Activated CD8-positive, alpha-beta T cell treated with anti-CD3 and anti-CD28 coated beads for 36 hours (primary cell): ENCODE measurements at places on chromosomes 16 and 17. TPM values are rescaled to one million over a fixed set of nuclear protein-coding genes. Genes with fewer than 3 reads are reported as not detected.

DNA sequence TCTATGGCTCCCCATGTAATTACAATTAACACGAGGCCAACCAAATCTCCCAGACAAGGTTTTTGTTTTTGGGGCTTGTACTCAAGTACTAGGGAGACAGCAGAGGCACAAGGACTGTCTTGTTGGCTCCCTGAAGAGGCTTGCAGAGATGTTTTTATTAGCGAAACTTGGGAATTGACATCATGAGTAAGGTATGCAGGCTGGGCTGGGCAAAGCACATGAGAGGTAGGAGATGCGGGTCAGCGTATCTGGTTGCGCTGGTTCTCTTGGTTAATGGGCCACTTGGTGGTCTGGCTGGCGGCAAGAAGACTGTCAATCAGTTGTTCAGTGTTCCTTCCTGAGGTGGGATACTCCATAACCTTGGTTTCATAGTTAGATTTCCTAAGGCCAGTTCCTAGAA is 28.9 kb downstream of the LCMT1 start:
- no peak for DNase-seq

GRCh38 chr16:12771341-12771798 is 32.3 kb downstream of the CPPED1 start:
- DNase-seq = no peak

DNA sequence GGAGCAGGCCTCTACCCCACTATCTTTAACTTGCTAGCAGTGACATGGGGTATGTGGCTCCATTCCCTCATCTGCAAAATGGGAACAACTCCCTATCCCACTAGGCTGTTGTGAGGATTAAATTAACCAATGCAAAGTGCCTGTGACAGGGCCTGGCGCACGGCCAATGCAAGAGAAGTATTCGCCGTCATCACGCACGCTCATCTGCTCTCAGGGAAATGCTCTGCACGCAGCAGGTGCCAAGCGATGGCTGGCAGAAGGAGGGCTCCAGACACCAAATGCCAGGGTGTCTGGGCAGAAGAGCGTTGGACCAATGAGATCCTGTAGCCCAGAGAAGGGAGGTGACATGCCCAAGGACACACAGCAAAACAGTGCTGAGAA is 17.3 kb downstream of the FAM83G start:
- DNase-seq = no peak

GRCh38 chr16:69338557-69339288 is 641 bp downstream of the COG8 start:
- no peak for DNase-seq

GRCh38 chr16:4924593-4925292 is 12.2 kb downstream of the PPL start:
- DNase-seq = no peak

GRCh38 chr16:65884018-65884417 is 482.5 kb upstream of the CDH5 start:
- DNase-seq = no peak

- DNase-seq = no peak
These were observed 2293.6 kb downstream of the TP53TG3F start for GRCh38 chr16:35752773-35753558.

DNA sequence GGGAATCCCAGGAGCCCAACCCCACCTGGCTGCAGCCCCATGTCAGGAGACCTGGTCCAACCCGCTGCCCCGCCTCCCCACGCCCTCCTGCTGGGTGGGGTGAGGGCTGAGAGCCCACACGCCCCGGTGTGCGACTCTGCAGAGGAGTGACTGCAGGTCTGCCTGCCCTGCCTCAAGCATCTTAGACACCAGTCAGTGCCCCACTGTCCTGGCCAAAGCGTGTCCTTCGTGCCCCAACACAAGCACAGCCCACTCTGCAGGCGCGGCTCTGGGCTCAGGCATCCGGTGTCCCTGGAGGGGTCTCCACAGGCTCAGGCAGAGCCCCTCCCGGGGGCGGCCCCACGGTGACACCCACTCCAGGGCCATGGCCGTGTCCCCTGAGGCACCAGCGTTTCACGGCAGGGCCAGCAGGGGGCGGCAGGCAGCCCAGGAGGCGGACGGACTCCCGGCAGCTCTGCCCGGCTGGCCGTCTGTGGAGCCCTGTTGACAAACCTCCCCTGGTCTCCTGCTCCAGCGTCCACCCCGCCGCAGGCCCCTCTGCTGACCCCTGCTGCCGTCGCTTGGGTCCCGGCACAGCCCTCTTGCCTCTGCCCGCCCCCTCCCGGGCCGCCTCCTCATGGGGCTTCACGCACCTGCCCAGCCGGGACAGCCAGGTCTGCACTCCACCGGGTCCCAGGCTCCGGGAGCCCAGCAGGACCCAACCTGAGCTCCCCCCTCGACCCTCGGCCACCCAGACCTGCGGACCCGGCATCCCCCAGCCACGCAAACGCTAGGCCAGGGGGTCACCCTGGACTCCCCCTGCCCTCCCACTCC is 8.6 kb upstream of the UBE2I start:
- peak; percentile 83 for DNase-seq

DNA sequence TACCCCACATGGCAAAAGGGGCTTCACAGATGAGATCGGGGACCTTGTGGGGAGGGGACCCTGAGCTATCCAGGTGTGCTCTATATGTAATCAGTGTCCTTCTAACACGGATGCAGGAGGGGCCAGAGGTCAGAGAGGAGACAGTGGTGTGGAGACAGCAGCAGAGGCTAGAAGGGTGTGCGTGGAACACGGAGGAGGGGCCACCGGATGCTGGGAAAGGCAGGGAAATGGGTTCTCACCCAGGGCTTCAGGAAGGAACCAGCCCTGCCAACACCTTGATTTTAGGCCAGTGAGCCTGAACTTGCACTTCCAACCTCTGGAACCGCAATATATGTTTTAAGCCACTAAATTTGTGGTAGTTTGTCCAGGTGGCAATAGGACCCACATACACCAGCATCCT is 4.6 kb upstream of the SLC38A8 start:
- DNase-seq = no peak

- DNase-seq = no peak
These were observed 5.1 kb downstream of the ARMC5 start for GRCh38 chr16:31464348-31464769.

GRCh38 chr16:22659933-22660332 is 149.2 kb downstream of the NPIPB5 start:
- DNase-seq = no peak

DNA sequence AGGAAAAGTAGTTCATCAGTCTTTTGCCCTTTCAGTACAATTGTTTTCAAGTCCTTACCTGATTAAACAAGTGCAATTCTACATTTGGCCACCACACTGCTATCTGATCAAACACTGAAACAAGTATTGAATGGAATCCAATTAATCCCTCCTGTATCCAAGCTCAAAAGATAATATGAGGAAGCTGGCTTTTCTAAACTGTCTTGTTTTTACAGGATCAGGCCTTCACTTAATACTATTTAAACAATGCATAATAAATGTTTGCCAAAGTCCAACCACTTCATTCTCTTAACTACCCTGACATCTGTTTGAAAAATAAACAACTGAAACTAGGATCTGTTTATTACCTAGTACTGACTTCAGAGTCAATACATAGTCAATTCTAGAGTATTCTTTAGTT is 131.6 kb downstream of the MRTFB start:
- no peak for DNase-seq

DNA sequence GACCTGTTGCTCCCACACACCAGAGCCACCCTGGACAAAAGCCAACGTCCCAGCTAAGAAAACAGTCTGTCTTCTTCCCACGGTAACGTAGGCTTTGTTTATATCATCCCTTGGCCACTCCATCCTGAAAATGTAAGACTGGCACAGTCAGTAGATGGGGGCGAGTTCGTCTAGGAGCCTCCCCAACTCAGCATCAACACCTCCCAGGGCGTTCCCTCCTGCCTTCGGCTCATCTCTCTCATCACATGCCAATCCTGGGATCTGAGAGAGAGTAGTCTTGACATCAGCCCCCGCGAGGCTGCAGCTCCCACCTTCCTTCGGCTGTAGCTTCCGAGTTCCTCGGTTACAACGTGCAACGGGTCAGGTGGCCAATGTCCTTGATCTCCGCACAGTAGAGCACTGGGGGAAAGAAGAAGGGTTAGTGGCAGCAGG is 894 bp downstream of the RNF227 start:
- no peak for DNase-seq

- DNase-seq = no peak
These were observed 9.1 kb upstream of the COL1A1 start for GRCh38 chr17:50210240-50211225.

- DNase-seq = no peak
These were observed 117.9 kb upstream of the MYOCD start for GRCh38 chr17:12547831-12548230.

DNA sequence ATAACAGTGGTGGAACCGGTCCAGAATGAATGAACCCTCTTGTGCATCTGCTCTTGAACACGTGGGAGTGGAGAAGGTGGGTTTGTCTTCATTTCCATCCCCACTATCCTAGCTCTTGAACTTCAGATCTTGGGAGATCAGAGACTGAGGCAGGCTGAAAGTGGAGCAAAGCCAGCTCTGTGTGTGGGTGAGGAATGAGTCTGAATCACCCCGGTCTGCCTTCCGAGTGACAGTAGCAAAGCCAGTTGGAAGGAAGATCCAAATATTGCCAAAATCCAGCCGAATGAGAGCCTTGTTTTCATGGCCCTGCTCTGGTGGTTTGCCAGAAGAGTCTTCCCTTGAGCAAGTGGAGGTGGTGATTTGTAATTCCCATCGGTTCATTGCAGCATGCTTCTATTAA is 29.0 kb upstream of the ASIC2 start:
- DNase-seq = no peak

DNA sequence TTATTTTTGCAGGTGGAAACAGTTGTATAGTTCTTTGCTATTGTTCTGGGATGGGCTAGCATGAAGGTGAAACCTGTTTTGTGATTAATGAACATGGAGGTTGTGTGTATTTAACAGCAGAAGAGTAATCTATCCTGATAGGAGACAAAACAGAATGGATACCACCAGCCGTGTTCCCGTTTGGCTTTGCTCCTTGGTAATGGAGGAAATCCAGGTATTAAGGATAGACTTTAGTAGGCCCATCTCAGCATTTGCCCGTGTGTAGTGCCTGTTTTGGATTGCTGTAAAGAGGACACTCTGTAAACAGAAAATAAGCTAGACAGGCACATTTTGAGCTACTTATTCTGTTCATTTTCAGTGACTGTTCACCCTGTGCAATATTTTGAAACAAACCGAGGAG is 215.1 kb downstream of the RBFOX1 start:
- no peak for DNase-seq

- no peak for DNase-seq
These were observed 199.9 kb downstream of the MAF start for GRCh38 chr16:79400462-79401149.

GRCh38 chr17:79810130-79811010 is 13.5 kb upstream of the CBX8 start:
- DNase-seq = peak; percentile 88

DNA sequence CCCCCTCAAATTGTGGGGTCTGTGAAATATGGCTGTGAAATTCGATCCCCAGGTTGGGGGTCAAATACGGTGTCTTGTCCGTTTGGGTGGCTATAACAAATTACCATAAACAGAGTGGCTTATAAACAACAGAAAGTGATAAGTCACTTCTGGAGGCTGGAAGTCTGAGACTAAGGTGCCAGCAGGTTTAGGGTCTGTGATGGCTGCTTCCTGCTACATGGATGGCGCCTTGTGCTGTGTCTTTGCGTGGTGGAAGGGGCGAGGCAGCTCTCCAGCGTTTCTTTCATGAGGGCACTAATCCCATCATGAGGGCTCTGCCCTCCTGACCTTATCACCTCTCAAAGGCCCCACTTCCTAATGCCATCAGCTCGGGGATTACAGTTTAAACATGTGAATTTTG is 120.0 kb downstream of the IRF8 start:
- DNase-seq = no peak

DNA sequence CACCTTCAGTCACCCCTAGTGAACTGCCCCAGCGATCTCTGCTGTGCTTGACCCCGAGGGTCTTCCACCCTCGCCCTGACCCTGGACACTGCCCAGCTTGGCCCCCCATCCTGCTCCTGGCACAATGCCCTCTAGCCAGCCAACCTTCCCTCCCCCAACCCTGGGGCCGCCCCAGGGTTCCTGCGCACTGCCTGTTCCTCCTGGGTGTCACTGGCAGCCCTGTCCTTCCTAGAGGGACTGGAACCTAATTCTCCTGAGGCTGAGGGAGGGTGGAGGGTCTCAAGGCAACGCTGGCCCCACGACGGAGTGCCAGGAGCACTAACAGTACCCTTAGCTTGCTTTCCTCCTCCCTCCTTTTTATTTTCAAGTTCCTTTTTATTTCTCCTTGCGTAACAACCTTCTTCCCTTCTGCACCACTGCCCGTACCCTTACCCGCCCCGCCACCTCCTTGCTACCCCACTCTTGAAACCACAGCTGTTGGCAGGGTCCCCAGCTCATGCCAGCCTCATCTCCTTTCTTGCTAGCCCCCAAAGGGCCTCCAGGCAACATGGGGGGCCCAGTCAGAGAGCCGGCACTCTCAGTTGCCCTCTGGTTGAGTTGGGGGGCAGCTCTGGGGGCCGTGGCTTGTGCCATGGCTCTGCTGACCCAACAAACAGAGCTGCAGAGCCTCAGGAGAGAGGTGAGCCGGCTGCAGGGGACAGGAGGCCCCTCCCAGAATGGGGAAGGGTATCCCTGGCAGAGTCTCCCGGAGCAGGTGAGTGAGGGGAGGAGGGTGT is at the start of gene TNFSF13:
TSS of gene TNFSF13 (plus strand) at position 207 of the 776 bp plus-strand sequence. CDS start at position 497, 290 bp downstream.
- DNase-seq = peak; percentile 13

The SNX20 gene
- total RNA-seq = 25.0 TPM

The KRTAP9-2 gene
- total RNA-seq = not detected

The YBX2 gene
- total RNA-seq = 0.83 TPM

The ATP2A3 gene
- total RNA-seq = 113 TPM

The ARRB2 gene
- total RNA-seq = 176 TPM

The SOST gene
- total RNA-seq = not detected

The RHBDF1 gene
- total RNA-seq = not detected

The KRTAP4-3 gene
- not detected for total RNA-seq

The PRDM7 gene
- total RNA-seq = not detected

The RANBP10 gene
- 18.9 TPM for total RNA-seq

The TMEM235 gene
- total RNA-seq = not detected

The ARSG gene
- 8.4 TPM for total RNA-seq

The FCSK gene
- total RNA-seq = 11.0 TPM

The ATXN2L gene
- total RNA-seq = 333 TPM

The JPH3 gene
- total RNA-seq = 0.09 TPM
